Right renal pelvis (tissue), 4 donors: ENCODE measurements at places on chromosomes 12 and 14. TPM values are rescaled to one million over a fixed set of nuclear protein-coding genes. Genes with fewer than 3 reads are reported as not detected.

Gene PZP
- polyA plus RNA-seq: 0.40 TPM

Gene NYNRIN
- 47.5 TPM for polyA plus RNA-seq

Gene FAM186B
- polyA plus RNA-seq: 1.0 TPM

Gene IL26
- not detected for polyA plus RNA-seq

Gene GLT1D1
- polyA plus RNA-seq: 2.0 TPM

DNA sequence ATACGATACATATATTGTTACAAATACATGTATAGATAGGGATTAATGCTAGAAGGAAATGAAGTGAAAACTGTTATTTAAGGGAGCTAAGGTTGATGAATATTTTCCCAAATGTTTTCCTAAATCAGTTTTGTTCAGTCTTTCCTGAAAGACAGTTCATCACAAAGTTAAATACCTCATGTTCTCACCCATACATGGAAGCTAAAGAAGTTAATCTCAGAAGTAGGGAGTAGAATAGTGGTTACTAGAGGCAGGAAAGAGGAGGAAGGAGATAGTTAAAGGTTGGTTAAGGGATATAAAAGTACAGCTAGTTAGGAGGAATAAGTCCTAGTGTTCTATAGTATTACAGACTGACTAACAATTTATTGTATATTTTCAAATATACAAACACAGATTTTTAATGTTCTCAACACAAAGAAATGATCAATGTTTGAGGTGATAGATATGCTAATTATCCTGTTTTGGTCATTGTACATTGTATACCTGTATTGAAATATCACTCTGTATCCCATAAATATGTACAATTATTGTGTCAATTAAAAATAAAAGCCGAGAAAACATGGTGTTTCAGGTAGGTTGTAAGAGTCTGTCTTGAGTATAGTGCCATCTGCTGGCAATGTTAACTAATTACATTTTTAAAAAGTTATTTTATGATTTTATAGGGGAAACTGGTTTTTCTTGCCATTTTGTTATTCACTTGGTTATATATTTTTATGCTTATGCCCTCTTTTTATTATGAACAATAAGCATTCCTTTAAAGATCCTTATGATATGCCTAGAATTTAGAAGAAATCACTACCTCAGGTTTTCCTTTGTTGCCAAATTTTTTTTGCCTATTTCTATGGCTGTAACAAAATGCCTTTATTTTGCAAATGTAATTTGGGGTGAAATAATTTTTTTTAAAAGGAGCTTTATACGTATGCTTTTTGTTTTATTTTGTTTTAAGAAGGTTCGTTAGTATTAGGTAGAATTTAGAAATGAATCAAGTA is 26.9 kb downstream of the ZDHHC17 start:
- no peak for DNase-seq

DNA sequence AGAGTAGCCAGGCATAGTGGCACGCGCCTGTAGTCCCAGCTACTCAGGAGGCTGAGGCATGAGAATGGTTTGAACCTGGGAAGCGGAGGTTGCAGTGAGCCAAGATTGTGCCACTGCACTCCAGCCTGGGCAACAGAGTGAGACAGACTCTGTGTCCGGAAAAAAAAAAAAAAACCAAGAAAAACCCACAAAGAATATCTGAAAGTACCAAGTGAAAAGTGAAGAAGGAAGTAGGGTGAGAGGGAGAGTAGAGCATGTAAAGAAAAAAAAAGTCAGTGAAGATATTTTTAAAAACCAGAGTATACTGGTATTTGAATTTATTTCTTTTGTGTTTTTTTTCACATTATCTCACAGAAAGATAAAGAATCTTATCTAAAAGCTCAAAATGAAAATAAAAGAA is 43.3 kb upstream of the ISM2 start:
- no peak for DNase-seq

DNA sequence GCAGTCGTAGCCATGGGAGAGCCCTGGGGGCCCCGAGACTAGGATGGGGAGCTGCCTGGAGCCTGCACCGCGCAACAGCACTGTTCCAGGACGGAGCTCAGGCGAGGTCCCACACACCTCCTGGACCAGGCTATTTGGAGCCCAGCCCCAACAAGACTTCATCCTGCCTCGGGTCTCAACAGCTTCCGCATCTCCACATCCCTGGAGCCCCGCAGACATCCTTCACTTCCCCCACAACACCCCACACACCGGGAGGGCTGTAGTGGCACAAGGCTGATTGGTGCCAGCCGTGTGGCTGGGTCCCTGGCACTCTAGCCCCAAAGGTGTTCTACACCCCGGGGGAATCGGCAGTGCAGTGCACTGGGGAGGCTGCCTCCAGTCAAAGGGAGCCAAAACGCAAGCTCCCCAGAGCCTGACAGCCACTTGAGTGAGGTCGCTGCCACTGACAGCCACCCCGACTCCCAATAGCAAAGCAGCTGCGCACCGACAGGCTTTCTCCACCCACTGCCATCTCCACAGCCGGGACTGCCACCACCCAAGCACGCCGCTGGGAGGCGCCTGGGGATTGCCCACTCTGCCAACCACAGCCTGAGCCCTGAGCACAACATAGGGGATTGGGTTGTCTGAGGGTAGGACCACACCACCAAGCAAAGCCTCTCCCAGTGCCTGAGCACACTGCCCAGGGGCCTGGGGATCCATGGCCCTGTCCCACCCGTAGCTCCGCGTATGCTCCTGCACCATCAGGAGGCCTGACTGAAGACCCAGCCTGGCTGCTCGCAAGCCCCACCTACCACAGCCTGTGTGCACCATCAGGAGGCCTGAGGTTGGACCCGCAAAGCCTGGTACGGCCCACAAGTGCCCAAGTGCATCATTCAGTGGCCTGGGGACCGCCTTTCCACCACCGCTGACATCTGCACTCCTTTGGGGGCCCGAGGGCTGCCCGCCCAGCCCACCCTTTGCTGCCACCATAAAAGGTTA is 13.2 kb upstream of the KLRF1 start:
- DNase-seq: no peak

GRCh38 chr14:34930591-34931091 is 52.2 kb upstream of the SRP54 start:
- no peak for DNase-seq

DNA sequence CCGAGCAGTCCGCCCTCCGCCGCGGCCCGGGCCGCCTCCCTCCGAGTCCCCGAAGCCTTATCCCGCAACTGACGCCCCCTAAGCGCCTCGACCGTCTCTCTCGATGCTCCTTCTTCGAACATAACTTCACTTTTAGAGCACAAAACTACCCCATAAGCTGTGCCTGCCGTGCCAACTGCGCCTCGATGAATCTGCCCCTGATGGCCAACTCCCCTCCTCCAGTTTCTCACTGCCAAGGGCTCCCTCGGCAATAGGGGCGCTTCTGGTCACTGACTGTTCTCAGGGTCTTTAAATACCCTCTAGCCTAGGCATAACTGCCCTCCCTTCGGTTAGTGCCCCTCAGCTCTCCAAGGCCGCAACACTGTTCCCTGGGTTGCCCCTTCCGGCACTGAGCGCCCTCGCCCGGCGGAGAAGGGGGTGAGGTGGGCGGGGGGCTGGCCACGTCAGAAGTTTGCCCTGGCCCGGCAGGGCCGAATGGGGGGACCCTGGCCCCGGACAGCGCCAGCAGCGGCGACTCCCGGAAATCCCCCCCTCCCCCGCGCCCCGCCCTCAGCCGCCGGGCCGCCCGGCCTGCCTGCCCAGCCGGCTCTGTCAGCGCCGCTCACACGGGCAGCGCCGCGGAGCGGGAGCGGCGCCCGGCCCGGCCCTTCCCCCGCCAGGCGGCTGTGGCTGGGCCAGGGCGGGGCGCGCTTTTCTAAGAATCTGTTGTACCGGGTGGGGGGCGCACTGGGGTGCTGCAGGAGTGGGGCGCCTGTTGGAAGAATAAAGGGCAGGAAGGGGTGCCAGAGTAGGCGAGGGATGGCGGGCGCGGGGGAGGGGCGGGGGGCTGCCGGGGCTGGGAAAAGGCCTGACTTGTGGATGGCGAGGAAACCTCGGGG is 10.6 kb downstream of the RARG start:
- no peak for DNase-seq

- DNase-seq: no peak
Observed at GRCh38 chr12:132018193-132018916, 68.6 kb downstream of the EP400 start.

DNA sequence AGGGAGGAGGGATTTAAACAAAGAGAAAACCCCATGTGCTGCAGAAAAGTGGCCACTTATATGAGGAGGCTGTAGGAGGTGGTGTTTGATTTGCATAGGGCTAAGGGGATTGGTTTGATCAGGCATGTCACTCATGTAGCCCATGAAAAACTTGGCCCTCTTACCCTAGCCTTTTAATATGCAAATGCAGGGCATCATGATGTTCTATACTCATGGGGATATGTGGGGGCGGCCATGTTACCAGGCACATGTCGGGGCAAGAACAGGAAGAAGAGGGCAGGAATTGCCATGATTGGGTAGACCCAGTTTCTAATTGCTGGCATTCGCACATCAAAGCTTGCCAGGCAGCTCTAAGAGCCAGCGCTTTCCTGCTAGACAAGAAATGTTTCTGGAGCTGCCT is 28.8 kb downstream of the KLRK1 start:
- DNase-seq: no peak

DNA sequence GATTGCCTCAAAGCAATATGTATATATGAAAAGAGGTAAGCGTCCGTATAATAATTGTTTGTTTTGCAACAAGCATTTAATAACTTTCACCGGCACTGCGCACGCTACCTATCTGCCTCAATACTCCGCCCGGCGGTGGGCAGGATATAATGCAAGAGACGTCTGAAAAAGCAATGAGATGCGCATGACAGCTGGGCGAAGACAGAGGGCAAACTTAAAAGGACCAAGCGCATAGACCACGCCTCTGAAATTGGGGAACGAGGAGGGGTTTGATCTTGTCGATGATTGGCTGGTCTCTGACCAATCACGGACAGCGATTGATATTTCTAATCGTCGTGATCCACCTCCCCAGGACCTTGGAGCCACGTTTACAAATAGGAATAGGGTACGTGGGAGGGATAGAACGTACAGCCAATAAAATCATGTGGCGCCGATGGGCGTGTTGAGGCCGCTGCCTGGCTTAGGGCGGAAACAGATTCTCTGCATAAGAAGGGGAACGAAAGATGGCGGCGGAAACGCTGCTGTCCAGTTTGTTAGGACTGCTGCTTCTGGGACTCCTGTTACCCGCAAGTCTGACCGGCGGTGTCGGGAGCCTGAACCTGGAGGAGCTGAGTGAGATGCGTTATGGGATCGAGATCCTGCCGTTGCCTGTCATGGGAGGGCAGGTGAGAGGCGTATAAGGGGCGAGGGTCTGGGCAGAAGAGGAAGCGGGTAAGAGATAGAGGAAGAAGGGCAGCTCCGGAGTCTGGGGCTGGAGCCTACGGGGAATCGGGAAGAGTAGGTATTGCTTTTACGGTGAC is at the start of gene OS9:
Gene OS9, plus strand, starts transcription at position 474 of the 800 bp plus-strand sequence. Its CDS starts 30 bp downstream, at position 504.
- peak; percentile 98 for DNase-seq

GRCh38 chr14:72751276-72752033 is 142.4 kb downstream of the DPF3 start:
- no peak for DNase-seq

DNA sequence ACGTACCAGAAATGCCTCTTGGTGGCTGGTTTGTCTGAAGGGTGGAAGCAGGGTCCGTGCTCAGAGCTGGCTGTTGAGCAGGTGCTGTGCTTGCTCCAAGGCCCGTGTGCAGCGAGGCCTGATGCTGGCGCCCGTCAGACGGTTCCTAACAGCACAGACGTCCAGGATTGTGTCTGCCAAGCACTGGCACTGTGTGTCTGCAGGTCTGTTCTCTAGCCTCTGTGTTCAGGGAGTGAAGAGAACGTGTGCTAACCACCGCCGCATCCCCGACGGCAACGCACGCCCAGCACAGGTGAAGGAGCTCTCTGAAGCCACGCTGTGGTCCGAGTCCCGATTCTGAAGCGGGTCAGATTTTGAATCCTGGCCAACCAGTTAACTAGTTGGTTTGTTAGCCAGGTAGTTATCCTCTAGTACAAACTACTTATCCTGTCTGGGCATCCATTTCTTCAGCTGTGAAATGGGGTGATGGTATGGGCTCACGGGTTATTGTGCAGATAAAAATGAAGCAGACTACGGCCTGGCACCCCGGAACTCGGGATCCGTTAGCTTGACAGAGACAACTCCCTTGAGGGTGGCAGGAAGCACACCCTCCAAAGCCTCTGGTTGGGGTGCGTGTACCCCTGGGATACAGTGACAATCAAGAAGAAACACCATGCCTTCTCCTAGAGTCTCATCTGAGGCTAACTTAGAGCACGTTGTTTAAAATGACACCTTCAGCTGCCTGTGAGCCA is 18.6 kb upstream of the TDRD9 start:
- DNase-seq: no peak

DNA sequence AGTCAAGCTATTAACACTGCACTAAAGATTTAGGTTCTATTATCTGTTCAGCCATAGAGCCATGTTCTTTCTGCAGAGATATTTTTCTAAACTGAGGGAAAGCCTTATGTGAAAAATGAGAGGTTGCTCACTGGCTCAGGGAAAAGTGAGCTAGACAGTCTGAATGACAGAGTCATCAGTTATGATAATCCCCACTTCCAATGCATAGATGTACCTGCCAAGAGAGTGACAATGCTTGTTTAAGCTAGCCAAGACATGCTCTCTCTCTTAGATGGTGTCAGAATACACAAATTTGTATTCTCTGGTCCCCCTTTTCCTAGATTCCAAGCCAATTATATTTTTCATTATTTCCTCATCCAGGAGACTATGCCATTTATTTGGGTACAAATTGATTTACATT is 176.9 kb upstream of the FRMD6 start:
- no peak for DNase-seq

DNA sequence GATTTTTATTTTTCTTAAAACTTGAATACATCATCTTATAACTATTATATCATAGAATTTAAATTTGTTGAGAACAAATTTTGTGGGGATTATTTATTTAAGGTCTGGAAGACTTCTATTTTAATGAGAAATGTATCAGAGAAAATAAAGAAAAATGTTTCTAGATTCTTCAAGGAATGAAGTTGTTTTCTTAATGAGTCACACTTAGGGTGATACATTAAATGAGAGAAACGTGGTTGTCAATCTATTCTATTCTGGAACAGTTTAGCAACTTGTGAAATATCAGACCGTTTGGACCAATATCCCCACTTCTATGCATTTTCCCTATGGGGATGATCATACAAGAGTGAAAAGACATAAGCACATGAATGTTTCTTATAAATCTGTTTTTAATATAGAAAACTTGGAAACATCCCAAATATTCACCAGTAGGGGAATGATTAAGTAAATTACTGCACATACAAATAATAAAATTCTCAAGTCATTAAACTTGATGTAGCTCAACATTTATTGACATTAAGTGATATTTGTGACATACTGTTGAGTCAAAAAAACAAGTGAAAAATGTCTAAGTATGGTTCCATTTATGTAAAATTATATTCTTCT is 88.5 kb downstream of the E2F7 start:
- no peak for DNase-seq

GRCh38 chr14:50860478-50861086 is 11.3 kb upstream of the ABHD12B start:
- DNase-seq: peak; percentile 69

DNA sequence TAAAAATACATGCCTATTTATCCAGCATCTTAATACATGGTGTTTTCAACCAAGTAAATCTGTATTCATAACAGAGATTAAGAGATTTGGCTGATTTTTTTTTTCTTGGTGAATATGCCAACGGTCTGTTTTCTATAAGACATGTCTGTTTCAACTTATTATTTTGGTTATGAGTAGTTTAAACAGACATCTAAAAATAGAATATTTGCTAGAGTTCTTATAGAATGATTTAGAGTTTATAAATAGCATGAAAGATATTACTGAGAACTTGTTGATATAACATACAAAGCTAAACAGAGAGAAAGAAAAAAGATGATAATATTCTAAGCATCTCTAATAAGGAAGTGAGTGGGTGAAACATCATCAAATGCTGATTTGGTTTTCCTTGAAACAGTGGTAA is 199.9 kb downstream of the CCDC91 start:
- DNase-seq: no peak
